Activated CD8-positive, alpha-beta T cell treated with anti-CD3 and anti-CD28 coated beads, Interleukin-2, amount 10 ng/mL, durations not matched to agents 7 days and 5 days (primary cell): ENCODE measurements at places on chromosomes 6 and 20. TPM values are rescaled to one million over a fixed set of nuclear protein-coding genes. Genes with fewer than 3 reads are reported as not detected.
A peak's percentile ranks its signal among the peaks of the same experiment; 100 is the strongest.

DNA sequence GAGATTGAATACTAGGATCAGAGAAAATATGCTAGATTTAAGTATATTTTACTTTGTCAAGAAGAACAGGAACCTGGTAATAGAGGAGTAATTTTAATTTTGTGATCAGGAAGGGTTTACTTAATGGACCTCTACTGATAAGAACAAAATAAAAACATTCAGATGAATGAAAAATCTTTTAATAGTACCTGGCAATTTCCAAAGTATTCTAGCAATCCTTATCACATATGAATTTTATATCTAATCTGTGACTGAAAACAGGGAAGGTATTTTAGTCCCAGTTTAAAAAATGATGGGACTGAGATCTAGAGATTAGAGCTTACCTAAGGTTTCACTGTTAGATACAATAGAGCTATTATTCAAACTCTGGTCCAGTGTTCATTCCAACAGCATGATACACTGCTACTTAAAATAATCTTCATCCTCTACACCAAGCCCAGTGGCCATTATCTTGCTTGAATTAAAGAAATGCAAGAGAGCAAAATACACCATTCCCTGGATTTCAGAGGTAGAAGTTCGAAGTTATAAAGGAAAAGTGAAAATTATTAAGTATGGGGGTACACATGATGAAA is 13.5 kb downstream of the SLC17A5 start:
- no peak for DNase-seq
- H3K27ac ChIP-seq, result no peak overlapping the region

DNA sequence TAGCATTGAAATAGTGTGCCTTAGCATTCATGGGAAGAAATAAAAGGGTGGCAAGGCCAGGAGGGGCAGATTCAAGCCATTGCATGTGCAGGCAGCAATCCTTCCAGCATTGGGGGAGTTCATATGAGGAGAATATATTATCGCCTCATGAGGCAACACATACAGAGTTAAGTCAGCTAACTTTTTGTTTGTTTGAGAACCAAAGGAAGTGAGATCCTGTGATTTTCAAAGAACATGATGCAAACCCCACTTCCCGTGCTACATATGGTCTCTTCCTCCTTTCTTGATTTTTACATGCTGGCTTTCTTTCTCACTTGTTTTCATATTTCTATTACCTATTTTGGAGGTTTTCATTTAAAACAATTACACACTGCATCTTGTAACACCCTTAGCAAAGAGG is 579.7 kb upstream of the ARID1B start:
- peak overlapping the region; percentile 77 for H3K27ac ChIP-seq
- H3K4me1 ChIP-seq, result peaks cover 30% of the 10 kb centered on the region
- no peaks in the 10 kb centered on the region for H3K27me3 ChIP-seq
- H3K4me3 ChIP-seq, result peak overlapping the region; percentile 21
- peaks cover 12% of the 10 kb centered on the region for H3K36me3 ChIP-seq

DNA sequence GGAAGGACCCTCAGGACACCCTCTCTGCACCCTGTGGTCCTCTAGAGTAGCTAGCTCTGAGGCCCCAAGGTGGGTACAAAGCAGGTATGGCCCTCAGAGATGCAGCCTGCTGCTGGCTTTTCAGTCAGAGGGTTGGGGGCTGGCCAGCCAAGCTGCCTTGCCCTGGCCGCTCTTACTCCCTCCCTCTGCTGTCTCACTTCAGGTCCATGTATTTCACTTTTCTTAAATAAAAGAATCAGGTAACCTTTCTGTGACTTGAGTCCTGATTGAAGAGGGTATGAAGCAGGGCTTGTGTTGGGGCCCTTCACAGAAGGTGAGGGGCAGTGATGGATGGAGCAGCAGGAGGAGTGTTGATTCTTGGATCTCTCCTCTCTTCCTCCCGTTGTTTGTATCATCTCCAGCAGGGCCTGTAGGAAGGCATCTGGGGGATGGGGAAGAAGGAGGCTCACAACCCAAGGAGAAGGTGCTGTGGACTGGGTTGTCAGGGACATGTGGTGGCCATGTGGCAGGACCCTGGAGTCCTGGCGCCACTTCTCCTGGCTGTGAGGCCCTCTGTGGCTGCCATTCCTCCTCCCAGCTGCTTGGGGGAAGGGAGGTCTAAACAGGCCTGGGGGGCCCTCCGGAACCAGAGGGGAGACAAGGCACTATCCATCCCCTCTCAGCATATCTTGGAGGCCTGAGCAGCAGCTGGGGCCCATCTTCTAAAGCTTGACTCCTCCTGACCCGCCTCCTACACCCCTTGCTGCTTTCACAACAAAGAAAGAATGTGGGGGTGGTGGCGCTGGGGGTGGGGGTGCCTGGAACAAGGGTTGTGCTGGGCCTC is 1.1 kb upstream of the PTK7 start:
- H3K36me3 ChIP-seq, result no peaks in the 10 kb centered on the region
- H3K4me3 ChIP-seq, result no peak overlapping the region
- peaks cover 7% of the 10 kb centered on the region for H3K4me1 ChIP-seq
- DNase-seq, result no peak
- H3K27me3 ChIP-seq, result peaks cover 25% of the 10 kb centered on the region

GRCh38 chr6:149055195-149055899 is 262.2 kb upstream of the TAB2 start:
- H3K27ac ChIP-seq, result peak overlapping the region; percentile 37
- H3K4me1 ChIP-seq, result peaks cover 42% of the 10 kb centered on the region
- no peak overlapping the region for H3K4me3 ChIP-seq
- no peaks in the 10 kb centered on the region for H3K27me3 ChIP-seq
- H3K36me3 ChIP-seq, result peaks cover 1% of the 10 kb centered on the region
- DNase-seq, result no peak

GRCh38 chr6:157481189-157481864 is 100.3 kb downstream of the ZDHHC14 start:
- no peaks in the 10 kb centered on the region for H3K27me3 ChIP-seq
- H3K36me3 ChIP-seq, result peaks cover 7% of the 10 kb centered on the region
- no peak for DNase-seq
- H3K4me1 ChIP-seq, result peaks cover 27% of the 10 kb centered on the region
- H3K4me3 ChIP-seq, result no peak overlapping the region
- H3K27ac ChIP-seq, result no peak overlapping the region

DNA sequence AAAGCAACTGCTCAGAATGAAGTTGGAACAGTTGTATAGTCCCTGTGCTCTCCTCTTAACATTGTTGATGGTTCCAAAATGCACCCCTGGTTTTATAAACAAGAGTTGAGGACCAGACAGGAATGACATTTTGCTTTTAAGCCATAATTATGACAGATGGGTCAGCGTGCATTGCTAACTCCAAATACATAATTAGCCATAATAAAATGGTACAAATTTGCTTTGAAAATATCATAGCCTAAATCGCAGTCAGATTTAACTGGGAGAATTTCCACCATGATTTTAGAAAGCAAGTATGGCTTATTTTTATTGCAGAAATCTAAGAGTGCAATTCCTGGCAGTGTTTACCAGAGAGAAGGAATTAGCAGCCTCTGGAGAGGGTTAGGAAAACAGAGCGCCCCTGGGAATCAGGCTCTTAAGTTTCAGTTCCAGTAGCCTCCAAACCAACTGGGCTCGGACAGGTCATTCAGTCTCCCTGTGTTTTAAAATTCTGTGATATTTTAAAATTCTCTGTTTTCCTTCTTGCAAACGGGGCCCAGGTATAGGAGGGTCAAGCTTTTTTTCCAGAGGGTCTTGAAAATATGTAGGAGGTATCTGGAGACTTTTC is 302.3 kb downstream of the TBC1D7 start:
- DNase-seq, result no peak
- H3K4me3 ChIP-seq, result no peak overlapping the region
- H3K36me3 ChIP-seq, result no peaks in the 10 kb centered on the region
- no peak overlapping the region for H3K27ac ChIP-seq
- no peaks in the 10 kb centered on the region for H3K4me1 ChIP-seq

GRCh38 chr20:49595811-49596561 is 28.0 kb upstream of the PTGIS start:
- H3K4me3 ChIP-seq, result peak overlapping the region; percentile 81
- DNase-seq, result peak; percentile 78
- peak overlapping the region; percentile 96 for H3K27ac ChIP-seq

DNA sequence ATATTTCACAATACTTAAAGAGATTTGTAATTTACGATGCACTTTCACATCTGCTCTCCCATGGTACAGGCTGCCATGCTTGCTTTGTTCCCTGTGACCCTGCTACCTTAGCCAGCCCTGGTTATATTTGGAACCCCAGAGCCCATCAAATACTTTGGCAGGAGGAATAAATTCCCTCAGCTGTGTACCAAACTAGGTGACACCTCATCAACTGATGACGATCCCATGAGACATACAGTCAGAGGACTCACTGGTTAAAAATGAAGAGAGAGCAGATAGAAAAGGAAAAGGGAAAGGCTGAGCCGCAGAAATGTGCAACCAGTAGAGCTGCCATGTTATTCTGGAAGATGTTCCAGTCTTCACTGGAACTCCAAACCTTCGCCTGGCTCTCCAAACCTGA is 120.0 kb downstream of the SIM1 start:
- no peaks in the 10 kb centered on the region for H3K36me3 ChIP-seq
- H3K4me1 ChIP-seq, result no peaks in the 10 kb centered on the region
- no peak for DNase-seq
- H3K4me3 ChIP-seq, result no peak overlapping the region

DNA sequence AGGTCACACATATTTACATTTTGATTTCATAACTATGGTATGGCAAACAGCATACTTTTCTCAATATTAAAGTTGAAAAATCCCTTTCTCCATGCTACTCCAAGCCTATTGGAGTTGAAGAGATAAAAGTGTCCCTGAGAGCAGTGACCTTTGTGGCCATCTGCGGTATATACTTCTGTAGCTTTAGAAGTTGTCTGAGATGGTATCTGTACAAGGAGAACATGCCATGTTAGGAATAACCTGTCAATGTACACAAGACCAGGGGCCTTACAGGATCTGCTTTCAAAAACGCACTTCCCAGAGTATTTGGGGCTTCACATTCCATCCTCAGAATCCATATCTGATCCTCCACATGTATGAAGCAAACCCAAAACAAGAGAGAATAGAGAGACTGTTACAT is 226.7 kb downstream of the MEI4 start:
- DNase-seq, result no peak
- no peaks in the 10 kb centered on the region for H3K27me3 ChIP-seq
- H3K36me3 ChIP-seq, result no peaks in the 10 kb centered on the region
- H3K27ac ChIP-seq, result no peak overlapping the region
- no peak overlapping the region for H3K4me3 ChIP-seq

GRCh38 chr6:56851074-56851473 is 103.8 kb upstream of the BEND6 start:
- no peak overlapping the region for H3K27ac ChIP-seq
- no peak for DNase-seq
- H3K4me1 ChIP-seq, result peaks cover 19% of the 10 kb centered on the region

DNA sequence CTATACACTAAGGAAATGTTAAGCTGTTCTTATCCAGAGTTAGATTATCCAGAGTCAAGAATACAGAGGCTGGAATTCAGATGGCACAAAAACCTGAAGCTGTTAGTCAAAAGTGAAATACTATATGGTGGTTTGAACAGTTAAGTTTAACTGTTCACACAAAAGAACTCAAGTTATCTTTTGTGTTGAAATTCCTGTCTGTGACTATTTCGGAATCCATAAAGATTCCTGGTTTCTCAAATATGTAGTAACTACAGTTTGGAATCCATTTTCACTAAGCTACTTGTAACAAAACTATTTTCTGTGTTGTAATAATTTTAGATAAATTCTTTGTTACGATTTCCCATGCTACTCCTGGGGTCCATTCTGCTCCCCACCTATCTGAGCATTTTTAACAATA is 24.5 kb downstream of the FIG4 start:
- H3K4me3 ChIP-seq, result no peak overlapping the region
- H3K4me1 ChIP-seq, result no peaks in the 10 kb centered on the region
- DNase-seq, result no peak
- H3K27ac ChIP-seq, result no peak overlapping the region
- no peaks in the 10 kb centered on the region for H3K27me3 ChIP-seq
- peaks cover 2% of the 10 kb centered on the region for H3K36me3 ChIP-seq

DNA sequence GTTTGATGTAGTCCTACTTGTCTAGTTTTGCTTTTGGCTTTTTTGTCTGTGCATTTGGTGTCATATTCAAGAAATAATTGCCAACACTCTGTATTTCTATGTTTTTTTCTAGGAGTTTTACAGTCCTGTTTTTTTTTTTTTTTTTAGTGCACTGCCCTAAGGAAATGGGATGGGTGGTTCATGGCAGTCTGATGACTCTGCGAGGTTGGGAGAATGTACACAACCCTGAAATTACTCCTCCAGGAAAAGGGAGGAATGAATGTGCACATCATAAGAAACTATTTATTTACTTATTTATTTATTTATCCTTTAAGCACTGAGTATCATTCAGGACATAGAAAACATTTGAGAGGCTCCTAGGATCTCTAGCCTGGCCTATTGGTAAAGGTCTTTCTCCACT is 15.2 kb upstream of the SLC17A5 start:
- DNase-seq, result no peak
- no peaks in the 10 kb centered on the region for H3K36me3 ChIP-seq
- H3K27me3 ChIP-seq, result peaks cover 42% of the 10 kb centered on the region
- H3K4me3 ChIP-seq, result no peak overlapping the region

DNA sequence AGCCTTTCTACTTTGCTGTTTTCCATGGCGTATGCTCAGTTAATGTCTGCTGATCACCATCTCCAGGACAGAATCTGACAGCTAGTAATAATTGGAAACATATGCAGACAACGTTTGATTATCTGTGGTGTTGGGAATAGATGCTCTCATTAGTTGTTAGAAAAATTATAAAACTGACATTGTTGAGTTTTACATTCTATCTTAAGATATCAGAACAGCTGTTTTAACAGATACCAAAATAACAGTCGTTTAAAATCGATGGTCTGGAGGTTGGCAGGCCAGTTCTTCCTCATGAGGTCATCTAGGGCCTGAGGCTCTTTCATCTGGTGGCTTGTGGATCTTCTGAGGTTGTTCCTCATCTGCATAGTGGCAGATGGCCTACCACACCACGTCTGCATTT is 137.6 kb downstream of the AIG1 start:
- H3K36me3 ChIP-seq, result peaks cover 3% of the 10 kb centered on the region
- no peak for DNase-seq
- H3K27me3 ChIP-seq, result no peaks in the 10 kb centered on the region
- no peaks in the 10 kb centered on the region for H3K4me1 ChIP-seq

- H3K4me3 ChIP-seq, result no peak overlapping the region
- peaks cover 5% of the 10 kb centered on the region for H3K27me3 ChIP-seq
- H3K36me3 ChIP-seq, result peaks cover 2% of the 10 kb centered on the region
- DNase-seq, result no peak
Observed at GRCh38 chr6:130426066-130426721, 60.4 kb downstream of the TMEM200A start.

GRCh38 chr6:154783229-154783628 is 50.0 kb downstream of the SCAF8 start:
- no peak overlapping the region for H3K27ac ChIP-seq
- H3K36me3 ChIP-seq, result peaks cover 45% of the 10 kb centered on the region
- no peak for DNase-seq

Gene EPPIN
- not detected for total RNA-seq

Gene FOXS1
- total RNA-seq, result not detected

Gene OOEP
- 0.87 TPM for total RNA-seq

Gene HFE
- total RNA-seq, result 4.3 TPM

Gene GABRR1
- total RNA-seq, result not detected

Gene KCNK5
- total RNA-seq, result 12.0 TPM

Gene EPB41L1
- total RNA-seq, result not detected

Gene FOXQ1
- not detected for total RNA-seq

Gene TFAP2D
- total RNA-seq, result not detected
